Astrocyte (in vitro differentiated cells and primary cell): ENCODE measurements at places on chromosomes 2 and 18. TPM values are rescaled to one million over a fixed set of nuclear protein-coding genes. Genes with fewer than 3 reads are reported as not detected.

The SATB2 gene
- total RNA-seq = 11.6 and 12.3 TPM in 2 replicates

The MRPS9 gene
- total RNA-seq = 28.6 and 32.3 TPM in 2 replicates

The CUL3 gene
- total RNA-seq = 78.2 and 95.5 TPM in 2 replicates

The HOXD13 gene
- total RNA-seq = not detected in 2 replicates

The NT5DC4 gene
- not detected in 2 replicates for total RNA-seq

The LIMS2 gene
- total RNA-seq = 73.3 and 75.1 TPM in 2 replicates

The CPO gene
- not detected in 2 replicates for total RNA-seq

The CASP8 gene
- 14.4 and 16.4 TPM in 2 replicates for total RNA-seq

The THADA gene
- 16.2 and 19.2 TPM in 2 replicates for total RNA-seq

The ZNF236 gene
- 10.9 and 13.3 TPM in 2 replicates for total RNA-seq

The CCDC141 gene
- total RNA-seq = 0.18 TPM in 1 of 2 replicates, not detected in the other

The INHBB gene
- 7.1 and 19.8 TPM in 2 replicates for total RNA-seq

The THSD7B gene
- 0.14 and 0.18 TPM in 2 replicates for total RNA-seq

The MC2R gene
- total RNA-seq = not detected in 2 replicates

The CCDC74B gene
- 3.0 and 3.7 TPM in 2 replicates for total RNA-seq

The NCKAP5 gene
- total RNA-seq = 1.5 and 2.7 TPM in 2 replicates

The C1GALT1C1L gene
- total RNA-seq = not detected in 2 replicates

The FECH gene
- 25.1 and 31.7 TPM in 2 replicates for total RNA-seq

The DSEL gene
- total RNA-seq = 15.9 and 16.5 TPM in 2 replicates

The DSG4 gene
- total RNA-seq = not detected in 2 replicates

The SLC9A4 gene
- 0.07 and 0.09 TPM in 2 replicates for total RNA-seq

The CCDC178 gene
- 0.30 TPM in 1 of 2 replicates, not detected in the other for total RNA-seq

The CPS1 gene
- total RNA-seq = 5.8 and 8.0 TPM in 2 replicates

The POTEJ gene
- total RNA-seq = not detected in 2 replicates

The SCG2 gene
- total RNA-seq = 5.6 and 6.9 TPM in 2 replicates

The CPSF3 gene
- 36.2 and 40.3 TPM in 2 replicates for total RNA-seq

The IL1R1 gene
- 6.9 and 7.5 TPM in 2 replicates for total RNA-seq

The CD28 gene
- not detected in 2 replicates for total RNA-seq

The TDRD15 gene
- total RNA-seq = not detected in 2 replicates

The NDC80 gene
- total RNA-seq = 1.9 and 3.5 TPM in 2 replicates

The LDLRAD4 gene
- 26.0 and 40.1 TPM in 2 replicates for total RNA-seq

The CDCA7 gene
- total RNA-seq = 4.6 and 5.3 TPM in 2 replicates

The DSC1 gene
- 0.18 and 0.43 TPM in 2 replicates for total RNA-seq

The MRO gene
- total RNA-seq = 0.18 TPM in 1 of 2 replicates, not detected in the other

The WDCP gene
- total RNA-seq = 10.3 and 17.4 TPM in 2 replicates

The RAB1A gene
- 259 and 264 TPM in 2 replicates for total RNA-seq
